ENCODE measurements at places on chromosomes 1 and 21.

DNA sequence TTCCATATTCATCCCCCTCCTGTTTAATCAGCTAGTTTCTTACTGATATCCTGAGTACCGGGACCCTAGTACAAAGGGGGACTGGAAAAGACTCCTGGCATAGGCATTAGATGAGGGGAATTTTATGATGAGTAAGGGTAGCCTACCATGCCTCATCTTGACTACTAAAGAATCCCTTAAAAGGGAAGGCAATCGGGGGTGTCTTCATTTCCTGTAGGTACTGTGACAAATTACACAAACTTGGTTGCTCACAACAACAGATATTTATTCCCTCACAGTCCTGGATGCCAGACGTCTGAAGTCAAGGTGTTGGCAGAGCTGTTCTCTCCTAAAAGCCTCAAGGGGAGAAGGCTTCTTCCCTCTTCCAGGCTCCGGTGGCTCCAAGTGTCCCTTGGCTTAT is 28.9 kb upstream of the RUNX1 start:
- DNase-seq: no peak

GRCh38 chr1:7827126-7827955 is 25.5 kb downstream of the UTS2 start:
- DNase-seq: peak; percentile 6

GRCh38 chr1:185295091-185295490 is 22.0 kb downstream of the IVNS1ABP start:
- DNase-seq: no peak

DNA sequence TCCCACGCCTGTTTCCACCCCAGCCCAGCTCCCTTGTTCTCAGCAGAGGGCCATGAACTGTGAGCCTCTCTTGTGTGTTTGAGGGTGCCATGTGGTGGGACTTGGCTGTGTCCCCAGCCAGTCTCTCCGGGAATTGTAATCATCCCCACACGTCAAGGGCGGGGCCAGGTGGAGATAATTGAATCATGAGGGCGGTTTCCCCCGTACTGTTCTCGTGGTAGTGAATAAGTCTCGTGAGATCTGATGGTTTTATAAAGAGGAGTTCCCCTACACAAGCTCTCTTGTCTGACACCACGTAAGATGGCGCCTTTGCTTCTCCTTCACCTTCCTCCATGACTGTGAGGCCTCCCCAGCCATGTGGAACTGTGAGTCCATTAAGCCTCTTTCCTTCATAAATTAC is 57.2 kb upstream of the COL6A2 start:
- no peak for DNase-seq

DNA sequence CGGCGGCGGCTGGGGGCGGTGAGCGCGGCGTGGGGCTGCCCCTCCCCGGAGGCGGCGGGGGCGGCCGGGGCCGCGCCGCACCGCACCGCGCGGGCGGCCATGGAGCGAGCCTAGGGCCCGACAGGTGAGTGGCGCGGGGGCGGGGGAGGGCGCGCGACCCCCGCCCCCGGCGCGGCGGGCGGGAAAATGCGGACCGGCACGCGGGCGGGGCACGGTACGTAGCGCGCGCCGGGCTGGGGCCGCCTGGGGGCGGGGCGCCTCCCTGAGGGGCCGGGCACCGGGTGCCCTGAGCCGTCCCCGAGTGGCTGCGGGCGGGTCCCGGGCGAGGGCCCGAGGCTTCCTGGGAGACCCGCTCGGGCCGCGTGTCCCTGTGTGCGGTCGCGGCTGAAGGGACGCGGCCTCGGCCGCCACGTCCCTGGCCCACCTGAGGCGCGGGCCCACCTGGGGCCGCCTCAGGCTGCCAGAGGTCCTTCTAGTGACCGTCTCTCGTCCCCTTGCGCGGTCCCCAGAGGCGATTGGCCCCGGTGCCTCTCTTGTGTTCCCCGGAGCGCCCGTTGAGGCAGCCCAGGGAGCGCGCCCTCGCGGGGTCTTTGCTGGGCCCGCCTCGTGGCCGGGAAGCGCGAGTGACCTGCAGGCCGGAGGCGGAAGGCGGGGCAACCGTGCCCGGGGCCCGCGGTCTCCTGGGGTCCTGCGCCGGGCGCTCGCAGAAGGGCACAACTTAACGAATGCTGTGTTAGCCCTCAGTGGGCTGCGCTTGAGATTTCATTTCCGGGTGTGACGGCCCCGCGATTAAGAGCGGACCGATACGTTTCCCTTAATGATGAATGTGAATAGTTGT is 500 bp downstream of the FAM20B start:
- DNase-seq: peak; percentile 35

DNA sequence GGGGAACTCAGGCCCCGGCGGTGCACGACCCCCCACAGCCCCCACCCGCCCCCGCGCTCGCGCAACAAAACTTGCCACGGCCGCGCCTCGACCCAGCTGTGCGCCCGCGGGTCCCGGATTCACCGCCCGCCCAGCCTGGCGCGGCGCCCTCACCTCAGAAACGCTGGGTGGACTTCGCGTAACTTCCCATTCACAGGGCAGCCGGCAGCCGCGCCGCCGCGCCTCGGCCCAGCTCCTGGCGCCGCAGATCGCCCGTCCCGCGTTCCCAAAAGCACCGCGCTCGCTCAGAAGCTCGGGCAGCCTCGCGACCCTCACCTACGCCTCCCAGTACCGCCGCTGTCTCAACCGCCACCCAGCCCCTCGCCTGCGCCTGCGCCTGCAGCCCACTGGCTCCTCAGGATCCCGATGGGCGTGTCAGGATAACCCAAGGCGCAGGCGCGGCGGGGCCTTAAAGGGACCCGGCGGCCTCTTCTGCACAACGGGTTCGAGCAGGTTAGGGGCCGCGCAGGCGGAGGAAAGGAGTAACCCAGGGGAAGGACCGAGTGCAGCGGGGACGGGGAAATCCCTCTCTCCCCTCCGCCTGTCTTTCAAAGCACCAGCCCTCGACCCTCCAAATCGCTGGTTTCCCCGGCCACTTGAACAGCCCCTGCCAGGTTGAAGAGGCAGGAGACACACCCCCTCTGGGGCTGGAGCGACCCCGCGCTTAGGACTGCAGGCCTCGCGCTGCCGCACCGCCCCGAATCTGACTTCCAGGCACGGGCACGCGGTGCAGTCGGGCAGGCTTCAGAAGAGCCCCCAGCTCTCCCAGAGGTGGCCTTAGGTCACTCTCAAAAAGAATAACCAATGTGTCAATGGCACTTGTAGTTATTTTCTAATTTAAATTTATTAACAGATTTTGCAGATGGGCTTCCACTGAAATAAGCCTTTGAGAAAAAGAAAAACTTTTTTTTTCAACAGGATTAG is at the start of gene NBPF1:
Gene NBPF1 (minus strand): TSS at position 380 of the 963 bp plus-strand sequence.
- DNase-seq: peak; percentile 99

DNA sequence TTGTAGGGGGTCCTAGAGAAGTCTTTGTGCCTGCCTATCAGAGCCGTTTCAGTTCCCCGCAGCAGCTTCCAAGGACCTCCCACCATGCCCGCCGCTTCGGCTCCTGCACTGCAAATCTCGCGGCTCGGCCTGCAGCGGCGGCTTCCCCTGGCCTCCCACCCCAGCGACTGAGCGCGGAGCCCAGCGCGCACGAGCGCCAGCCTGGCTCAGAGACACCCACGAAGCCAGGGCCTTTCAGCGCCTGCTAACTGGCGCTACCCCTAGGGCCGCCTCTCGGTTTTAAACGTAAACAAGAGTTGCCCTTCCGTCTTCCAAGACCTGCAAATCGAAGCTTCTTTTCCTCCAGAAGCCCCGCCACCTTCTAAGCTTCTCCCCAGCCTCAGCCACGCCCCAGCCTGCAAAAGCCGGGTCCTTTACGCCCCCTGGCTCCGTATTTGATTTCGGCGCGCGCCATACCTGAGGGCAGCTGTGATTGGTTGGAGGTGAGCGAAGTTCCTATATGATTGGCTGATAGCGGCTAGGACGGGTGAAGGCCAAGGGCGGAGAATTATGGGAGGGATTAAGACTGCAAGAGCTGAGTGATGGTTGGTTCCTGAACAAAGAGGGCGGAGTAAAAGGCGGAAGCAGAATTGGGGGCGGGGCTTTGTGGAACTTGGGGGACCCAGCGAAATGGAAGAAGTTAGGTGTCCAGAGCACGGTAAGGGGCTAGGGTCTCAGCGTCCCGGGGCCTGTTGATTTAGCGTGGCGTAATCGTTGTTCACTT is at the start of gene TTF2:
Gene TTF2 (plus strand): TSS at position 649 of the 763 bp plus-strand sequence. CDS start 21 bp downstream, at position 670.
- DNase-seq: peak; percentile 99

DNA sequence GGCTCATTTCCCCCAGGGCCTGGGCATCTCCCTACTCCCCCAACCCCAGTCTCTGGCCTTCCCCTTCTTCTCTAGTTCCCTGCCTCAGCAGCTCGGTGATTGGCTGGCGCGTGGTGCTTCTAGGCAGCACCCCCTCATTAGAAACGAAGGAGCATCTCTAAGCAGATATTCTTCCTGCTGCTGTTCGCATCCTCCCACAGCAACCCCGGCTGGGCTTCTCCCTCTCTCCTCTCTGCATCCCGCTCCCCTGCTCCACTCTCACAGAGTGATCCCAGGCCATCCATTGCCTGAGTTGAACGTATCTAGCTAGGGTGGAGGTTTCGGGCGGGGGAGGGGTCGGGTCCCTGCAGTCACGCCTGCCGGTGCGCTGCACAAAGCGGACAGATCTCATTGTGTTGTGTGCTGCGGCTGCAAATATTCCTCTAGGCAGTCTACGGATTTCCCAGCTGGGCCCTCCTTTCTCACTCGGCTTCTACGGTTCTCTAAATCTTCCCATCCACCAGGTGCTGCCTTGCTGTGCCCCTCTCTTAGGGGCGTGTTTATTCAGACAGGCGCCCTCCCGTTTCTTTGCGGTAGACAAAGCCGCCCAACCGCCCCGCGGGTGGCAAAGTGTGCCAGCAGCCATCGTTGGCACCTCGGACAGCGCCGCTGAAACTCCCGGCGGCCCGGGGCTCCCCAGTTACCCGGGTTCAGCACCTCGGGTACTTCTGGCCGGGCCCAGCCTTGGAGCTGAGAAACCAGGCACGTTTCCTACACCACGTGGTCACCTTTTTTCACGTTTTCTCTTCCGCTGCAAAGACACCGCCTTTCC is 2.2 kb downstream of the CACNA1E start:
- no peak for DNase-seq

DNA sequence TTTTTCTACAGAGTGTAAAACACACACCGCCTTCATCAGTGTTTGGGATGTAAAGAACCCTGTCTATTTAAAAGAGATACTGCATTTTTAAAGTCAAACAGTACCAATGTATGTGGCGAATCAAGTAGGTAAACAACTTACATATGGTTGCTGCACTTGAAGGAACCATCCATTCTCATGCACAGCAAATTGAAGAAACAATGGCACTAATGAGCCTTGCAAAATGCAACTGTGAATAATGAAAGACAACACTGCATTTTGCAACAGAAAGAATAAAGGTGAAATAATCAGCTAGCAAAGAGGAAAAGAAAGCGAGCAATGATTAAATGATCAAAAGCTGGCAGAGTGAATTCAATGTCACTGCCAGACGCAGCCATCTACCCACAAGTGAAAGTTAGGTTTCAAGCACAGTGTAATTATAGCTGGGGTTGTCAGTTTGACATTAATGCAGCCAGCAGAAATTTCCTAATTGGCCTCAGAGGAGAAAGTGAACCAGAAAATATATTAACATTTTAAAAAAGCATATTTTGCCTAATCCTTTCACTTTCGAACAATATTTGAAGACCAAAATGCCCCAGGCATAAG is 10.9 kb upstream of the BARHL2 start:
- no peak for DNase-seq

GRCh38 chr1:205774198-205775014 is 876 bp downstream of the RAB29 start:
- DNase-seq: no peak

DNA sequence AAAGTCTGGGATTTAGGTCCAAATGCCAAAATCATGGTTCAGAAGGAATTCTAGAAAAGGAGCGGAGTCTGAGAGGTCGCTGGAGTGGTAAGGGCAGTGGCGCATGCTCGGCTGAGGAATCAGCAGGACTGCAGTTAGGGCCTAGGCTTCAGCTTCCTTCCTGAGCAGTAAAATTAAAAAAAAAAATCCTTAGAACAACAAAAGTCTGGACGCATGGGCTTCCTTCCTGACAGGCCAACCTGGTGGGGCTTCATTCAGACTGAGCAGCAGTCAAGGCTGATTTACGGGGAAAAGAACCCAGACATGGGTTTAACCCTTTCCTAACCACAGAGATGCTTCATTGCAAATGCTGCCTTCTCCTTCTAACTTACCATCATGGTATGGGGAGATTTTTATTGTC is 17.1 kb downstream of the RNF220 start:
- peak; percentile 25 for DNase-seq

- DNase-seq: no peak
Measured at GRCh38 chr1:77347646-77348045, 65.8 kb downstream of the AK5 start.

DNA sequence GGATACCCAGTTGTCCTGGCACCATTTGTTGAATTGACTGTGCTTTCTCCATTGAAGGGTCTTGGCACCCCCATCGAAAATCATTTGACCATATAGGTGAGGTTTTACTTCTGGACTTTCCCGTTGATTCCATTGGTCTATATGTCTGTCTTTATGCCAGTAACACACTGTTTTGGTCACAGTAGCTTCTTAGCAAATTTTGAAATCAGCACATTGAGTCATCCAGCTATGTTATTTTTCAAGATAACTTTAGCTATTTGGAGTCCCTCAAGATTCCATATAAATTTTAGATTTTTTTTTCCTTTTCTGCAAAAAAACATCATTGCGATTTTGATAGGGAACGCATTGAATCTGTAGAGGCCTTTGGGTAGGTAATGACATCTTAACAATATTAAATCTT is 235.6 kb downstream of the SMYD3 start:
- DNase-seq: no peak

DNA sequence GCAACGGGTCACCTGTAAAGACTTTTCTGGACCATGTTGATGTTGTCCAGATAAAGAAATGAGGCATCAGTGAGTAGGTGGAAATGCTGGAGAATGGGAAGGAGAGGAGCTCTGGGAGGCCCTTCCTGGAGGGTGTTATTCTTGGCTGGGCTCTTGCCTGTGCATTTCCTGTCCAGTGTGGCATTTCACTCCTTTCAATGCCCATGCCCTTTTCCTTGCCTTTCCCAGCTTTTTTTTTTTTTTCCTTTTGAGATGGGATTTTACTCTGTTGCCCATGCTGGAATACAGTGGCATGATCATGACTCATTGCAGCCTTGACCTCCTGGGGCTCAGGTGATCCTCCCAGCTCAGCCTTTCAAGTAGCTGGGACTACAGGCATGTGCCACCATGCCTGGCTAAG is 11.8 kb downstream of the NOS1AP start:
- no peak for DNase-seq

GRCh38 chr1:20037877-20038276 is 32.1 kb upstream of the PLA2G5 start:
- DNase-seq: no peak

GRCh38 chr1:54159733-54160316 is 7.0 kb upstream of the CDCP2 start:
- no peak for DNase-seq

DNA sequence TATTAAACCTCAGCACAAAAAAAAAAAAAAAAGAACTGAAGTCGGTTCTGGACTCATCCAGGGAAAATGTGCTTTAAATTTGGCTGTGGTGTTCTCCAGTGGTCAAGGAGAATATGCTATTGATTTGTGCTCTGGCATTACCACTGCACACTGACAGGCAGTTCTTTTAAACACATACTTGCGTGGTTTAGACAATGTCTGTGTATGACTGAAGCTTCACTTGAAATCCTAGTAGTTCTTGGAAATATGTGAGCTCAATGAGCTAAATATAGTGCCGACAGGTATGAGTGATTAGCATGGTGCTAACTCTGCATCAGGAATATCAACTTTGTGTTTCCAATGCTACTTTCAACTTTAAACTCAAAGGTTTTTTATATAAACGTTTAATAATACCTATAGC is 415.6 kb downstream of the SMYD3 start:
- no peak for DNase-seq

GRCh38 chr1:26459148-26459547 is 13.1 kb upstream of the HMGN2 start:
- no peak for DNase-seq
